Erythroblast (primary cell): ENCODE measurements at places on chromosomes 11 and 22.

DNA sequence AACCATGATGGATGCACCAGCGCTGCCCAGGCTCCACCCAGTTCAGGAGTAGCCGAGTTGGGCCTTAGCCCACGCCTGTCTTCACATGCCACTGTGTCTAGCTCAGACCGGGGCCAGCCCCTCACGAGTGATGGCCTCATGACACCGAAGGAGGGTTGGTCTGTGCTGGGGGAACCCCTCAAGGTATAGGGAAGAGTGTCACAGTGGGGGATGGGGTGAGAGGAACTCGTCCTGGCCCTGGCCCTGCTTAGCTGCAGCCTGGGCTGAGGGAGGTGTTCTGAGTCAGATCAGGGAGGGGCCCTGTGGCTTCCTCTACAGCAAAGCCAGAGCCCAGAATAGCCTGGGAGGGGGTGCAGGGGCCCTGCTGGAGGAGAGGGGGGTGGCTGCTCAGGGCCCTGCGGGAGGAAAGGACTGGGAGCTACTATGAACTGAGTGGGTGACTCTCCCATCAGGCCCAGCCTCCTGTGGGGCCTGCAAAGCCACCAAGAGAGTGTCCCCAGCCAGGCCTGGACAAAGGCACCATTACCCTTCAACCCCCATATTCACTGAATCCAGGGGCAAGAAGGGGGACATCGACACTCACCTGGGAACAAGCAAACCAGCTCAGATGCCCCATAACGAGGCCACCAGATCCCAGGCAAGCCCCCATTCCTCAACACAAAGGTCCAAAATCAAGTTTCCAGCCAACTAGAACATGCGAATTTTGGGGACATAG lies 41.2 kb downstream of the IGLL5 start:
- DNase-seq = no peak

GRCh38 chr11:114079511-114080065 lies 20.1 kb downstream of the ZBTB16 start:
- peak; percentile 38 for DNase-seq

DNA sequence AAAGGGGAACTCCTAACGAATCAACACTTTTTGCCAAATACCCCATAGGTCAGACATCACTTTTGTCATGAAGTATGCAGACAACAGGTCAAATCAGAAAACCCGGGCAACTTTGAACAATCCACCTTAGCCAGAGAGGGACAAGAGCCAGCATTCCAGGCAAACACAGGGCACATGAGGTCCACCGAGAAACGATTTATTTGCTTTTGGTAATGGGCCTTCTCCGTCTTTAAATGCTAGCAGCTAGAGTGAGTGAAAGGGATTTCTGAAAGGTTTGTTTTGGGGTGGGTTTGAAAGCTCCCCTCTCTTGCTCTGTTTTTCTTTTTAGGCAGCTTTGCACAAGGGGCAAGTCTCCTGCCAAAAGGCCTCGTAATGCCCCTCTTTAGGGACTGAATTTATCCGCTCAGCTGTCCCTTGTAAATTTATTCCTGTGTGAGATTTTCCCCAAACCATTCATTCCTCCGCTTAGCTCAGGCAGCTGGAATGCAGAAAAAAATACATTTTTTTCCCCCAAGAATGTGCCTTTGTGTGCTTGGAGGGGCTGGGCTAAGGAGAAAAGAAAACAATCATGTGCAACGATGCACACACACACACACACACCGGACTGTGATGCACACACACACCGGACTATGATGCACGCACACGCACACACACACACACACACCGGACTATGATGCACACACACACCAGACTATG lies 196.9 kb downstream of the SNX19 start:
- no peak for DNase-seq

- peak; percentile 13 for DNase-seq
Observed at GRCh38 chr11:114571712-114572111, 12.0 kb upstream of the NXPE1 start.

DNA sequence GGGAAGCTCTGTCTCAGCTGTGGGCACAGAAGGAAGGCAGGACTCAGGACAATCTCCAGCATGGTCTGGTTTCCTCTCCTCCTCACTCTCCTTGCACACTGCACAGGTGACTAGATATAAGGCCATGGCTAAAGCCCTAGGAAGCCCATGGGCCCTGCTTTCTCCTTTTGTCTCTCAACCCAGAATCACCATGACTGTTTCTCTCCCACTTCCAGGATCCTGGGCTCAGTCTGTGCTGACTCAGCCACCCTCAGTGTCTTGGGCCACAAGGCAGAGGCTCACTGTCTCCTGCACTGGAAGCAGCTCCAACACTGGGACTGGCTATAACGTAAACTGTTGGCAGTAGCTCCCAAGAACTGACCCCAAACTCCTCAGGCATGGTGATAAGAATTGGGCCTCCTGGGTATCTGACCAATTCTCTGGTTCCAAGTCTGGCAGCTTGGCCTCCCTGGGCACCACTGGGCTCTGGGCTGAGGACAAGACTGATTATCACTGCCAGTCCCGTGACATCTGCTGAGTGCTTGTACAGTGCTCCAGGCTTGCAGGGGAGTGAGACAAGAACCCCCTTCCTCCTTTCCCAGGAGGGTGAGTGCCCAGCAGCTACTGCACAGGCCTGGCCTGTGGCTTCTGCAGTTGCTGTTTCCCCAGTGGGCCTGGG lies 104.0 kb upstream of the TOP3B start:
- no peak for DNase-seq

DNA sequence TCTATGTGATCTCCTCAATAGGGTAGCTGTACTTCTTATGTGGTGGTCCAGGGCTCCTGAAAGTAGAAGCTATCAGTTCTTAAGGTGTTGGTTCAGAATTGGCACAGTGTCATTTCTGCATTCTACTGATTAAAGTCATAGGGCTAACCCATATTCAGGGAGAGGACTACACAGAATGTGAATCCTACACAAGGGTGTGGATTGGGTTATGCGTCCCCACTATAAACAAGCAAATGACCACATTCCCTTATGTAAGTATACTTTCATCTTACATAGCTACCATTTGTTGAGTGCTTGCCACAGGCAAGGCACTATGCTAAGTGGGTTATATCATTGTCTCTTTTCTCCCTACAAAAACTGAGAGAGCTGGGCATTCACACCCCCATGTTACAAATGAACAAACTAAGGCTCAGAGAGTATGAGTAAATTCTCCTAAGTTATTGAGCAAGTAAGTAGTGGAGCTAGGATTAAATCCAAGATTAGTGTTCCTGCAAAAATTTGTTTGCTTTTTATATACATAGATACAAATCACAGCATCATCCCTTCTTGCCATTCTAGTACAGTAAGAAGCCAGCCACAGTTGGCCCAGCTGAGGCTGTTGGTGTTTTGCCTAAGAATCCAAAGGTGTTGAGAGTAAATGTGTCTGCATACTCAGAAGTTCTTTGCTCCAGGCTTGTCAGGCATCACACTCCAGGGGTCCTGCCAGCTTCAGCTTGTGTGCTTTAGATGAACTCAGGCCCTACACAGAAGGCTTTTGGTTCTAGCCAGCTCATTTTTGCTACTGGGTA lies 157.8 kb downstream of the KIF18A start:
- DNase-seq = no peak

DNA sequence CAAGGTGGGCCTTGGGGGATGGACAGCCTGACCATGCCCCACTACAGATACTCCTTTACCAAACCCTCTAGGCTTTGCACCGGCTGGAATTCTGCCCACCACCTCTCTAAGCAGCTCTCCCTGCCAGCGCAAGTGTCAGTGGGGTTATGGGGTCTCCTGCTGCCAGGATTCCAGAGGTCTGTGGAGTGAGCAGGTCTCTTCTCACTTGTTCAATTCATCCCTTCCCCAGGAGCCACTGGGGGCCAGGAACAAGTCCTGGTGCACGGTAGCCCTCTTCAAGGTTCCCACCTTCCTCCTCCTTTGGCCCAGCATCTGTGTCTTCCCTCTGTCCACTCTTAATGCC lies 30.5 kb downstream of the CCDC15 start:
- no peak for DNase-seq

- DNase-seq = no peak
Observed at GRCh38 chr11:69530278-69531070, 49.0 kb downstream of the LINC01488 start.

DNA sequence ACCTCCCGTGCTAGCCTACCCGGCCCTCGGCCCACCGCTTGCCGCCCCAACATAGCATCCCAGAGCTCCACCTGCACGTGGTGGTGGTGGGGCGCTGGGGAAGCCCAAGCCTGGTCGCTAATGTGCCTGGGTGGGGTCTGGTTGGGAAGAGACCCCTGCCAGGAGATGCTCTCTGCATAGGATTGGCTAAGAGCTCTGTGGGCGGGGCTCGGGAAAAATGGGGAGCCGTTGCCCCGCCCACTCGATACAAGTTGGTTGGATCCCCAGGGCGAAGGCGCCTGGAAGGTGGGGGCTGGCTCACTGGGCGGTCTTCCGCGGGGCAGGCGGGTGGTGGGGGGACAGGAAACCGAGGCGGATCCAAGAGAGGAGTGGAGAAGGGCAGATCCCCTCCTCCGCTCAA lies 7.6 kb downstream of the LRRC10B start:
- DNase-seq = no peak

DNA sequence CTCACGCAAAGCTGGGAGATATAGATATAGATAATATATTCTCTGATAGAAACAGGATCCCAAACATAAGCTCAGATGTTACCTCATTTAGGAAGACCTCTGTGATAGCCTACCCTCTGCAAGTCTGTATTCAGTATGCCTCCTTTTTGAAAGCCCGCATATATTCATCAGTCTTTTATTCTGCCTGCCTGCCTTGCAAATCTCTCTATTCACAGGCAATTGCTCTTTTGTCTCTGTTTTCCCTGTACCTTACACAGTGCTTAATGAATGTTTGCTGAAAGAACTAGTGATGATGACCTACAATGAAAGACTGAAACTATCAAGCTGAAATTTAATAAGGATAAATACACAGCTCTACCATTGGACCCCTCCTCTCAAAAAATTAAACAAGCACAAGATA lies 18.4 kb downstream of the DEUP1 start:
- DNase-seq = no peak

DNA sequence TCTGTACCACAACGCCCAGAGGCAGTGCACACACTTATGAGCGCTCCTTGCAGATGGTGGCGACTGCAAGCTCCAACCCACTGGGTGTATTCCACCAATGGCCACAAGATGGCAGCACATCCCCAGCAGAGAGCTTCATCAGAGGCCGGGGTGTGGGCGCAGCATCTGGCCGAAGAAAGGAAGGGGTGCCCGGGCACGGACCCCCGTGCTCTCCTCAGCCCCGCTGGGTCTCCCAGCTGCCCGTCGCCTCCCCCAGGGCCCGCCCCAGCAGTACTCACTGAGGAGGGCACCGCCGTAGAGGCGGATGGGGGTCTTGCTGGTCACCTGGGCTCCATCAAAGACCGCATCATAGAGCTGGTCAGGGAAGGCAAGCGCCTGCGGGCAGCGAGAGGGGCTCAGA lies 14.2 kb downstream of the TP53I11 start:
- peak; percentile 69 for DNase-seq

- no peak for DNase-seq
Observed at GRCh38 chr11:75435571-75435925, 2.5 kb upstream of the KLHL35 start.

GRCh38 chr11:65789230-65790103 lies 2.6 kb downstream of the OVOL1 start:
- DNase-seq = no peak

DNA sequence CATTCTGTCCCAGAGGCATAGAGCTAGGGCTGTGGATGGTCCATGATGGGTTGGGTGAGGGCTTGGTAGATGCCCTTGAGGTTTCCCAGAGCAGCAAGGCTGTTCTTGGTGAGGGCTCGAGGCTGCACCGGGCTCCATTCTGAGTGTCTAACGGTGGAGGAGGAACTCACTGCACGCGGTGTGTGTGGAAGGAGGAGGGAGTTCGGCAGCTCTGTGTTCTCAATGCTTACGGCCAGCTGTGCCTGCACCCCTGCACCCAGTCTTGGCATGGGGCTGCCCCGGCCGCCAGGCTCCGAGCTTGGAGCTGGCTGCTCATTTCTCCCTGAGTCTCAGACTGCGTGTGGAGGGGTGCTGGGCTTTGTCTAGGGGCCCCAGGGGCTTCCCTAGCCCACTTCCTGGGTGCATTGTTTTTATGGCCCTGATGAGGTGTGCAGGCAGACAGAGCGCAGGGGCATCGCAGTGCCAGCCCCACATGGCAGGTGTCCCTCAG lies 1247.1 kb downstream of the BRD1 start:
- no peak for DNase-seq

DNA sequence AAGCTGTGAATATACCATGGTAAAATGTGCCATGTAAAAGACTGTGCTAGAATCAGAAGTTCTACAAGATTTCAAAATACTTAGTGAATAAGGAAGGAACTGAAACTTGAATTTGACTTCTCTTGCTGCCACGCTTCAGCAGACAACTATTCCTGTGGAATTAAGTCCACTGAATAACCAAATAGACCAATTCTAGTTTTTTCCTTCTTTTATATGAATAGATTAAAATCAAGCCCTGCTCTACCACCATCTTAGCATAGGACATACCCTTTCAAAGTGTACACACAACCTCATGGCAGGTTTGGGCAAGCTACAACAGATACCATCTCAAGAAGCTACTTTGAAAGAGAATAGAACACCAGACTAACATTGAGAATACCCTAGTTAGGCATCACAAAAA lies 23.4 kb upstream of the CLNS1A start:
- no peak for DNase-seq

GRCh38 chr11:62075438-62075837 lies 48.4 kb upstream of the INCENP start:
- DNase-seq = no peak

- no peak for DNase-seq
Observed at GRCh38 chr22:50293441-50294318, 13.8 kb downstream of the PLXNB2 start.

DNA sequence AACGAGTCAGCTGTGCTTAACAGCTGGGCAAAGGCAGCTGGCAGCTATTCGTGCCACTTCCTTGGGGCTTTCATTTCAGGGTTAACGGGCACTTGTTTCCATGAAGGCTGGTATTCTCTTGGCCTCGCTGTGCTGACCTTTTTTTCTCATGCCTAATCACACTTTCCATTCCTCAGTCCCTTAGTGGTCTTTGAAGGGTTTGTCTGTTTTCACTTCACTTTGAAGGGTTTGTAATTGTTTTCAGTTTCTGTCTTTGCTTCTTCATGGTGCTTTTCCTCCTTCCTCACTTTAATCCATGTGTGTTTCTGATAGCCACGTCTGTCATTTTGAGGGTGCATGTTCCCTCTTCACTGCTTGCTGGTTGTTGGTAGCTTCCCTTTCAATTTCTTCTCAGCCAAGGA lies 24.6 kb downstream of the PPIL2 start:
- no peak for DNase-seq
